ENCODE measurements at places on chromosomes 6 and 20.

DNA sequence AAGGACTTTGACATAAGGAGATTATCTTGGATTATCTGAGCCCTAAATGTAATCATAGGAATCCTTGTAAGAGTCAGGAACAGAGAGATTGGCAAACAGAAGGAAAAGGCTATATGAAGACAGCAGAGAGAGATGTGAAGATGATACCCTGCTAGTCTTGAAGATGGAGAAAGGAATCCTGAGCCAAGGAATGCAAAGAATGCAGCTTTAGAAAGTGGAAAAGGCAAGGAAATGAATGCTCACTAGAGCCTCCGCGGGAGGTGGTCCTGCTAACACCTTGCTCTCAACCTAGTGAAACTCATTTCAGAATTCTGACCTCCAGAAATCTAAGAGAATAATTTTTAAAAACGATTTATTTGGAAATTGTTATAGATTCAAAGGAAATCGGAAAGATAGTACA, 117.1 kb downstream of the TBXT start:
- no peak for DNase-seq

DNA sequence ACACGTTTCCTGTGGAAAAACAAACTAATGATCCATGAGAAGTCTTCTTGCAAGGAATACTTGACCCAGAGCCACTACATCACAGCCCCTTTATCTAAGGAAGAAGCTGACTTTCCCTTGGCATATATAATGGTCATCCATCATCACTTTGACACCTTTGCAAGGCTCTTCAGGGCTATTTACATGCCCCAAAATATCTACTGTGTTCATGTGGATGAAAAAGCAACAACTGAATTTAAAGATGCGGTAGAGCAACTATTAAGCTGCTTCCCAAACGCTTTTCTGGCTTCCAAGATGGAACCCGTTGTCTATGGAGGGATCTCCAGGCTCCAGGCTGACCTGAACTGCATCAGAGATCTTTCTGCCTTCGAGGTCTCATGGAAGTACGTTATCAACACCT, 35.4 kb downstream of the GCNT2 start:
- DNase-seq, result no peak

DNA sequence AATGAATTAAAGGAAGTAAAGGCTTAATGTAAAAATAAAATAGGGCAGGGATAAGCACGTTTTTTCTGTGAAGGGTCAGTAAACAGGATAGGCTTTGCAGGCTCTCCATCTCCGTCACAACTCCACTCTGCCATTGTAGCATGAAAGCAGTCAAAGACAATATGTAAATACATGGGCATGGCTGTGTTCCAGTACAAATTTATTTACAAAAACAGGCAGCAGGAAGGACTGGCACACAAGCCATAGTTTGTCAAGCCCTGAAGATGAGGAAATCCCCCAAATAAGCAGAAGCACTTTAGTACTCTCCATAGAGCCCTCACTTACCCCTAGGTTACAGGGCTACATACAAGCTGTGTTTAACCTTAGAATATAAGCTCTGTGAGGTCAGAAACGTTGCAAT, 8.9 kb upstream of the FBXO9 start:
- DNase-seq, result no peak

DNA sequence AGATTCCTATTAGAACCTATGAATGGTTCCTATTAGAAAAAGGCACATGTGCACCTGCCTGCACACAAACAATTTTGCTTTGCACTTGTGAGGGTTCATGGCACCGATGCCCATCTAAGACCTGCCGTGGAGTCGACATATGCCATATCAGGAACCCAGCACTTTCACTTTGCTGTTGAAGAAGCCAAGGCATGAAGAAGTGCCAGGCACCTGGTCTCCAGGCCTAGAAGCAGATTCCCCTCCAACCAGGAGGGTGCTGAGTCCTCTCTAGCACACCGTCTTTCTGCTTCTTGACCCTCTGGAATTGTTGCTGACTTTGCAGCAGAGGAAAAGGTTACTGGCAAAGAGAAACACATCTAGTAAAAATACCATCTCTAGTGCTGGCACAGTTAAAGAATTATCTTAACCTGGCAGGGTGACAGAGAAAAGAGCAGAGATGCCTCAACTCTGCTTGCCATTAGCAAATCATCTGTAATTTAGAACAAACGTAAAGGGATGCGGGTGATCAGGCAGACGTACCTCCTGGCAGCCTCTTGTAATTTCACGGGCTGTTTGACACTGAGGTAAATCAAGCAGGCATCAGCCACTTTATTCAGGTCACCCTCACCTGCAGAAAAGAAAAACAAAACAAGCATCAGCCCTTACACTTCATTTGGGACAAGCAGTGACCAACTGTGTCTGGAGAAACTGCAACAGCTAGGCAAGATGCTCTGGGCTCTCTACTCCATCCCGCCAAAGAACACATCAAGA, 37.2 kb downstream of the TTI1 start:
- no peak for DNase-seq

DNA sequence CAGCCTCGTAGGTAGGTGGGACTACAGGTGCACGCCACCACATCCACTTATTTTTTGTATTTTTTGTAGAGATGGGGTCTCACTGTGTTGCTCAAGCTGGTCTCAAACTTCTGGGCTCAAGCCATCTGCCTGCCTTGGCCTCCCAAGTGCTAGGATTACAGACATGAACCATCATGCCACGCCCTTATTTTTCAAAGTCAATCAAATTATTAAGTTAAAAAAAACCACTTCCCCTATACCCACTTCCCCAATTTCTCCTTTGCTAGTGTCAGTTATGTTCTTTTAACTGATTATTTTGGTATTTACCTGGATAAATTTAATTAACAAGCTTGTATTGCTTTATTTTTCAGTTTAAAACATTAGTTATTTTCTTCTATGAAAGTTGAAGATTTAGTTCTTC, 49.6 kb downstream of the RIOK1 start:
- peak; percentile 75 for DNase-seq

GRCh38 chr6:69880601-69881000, 14.2 kb downstream of the COL19A1 start:
- no peak for DNase-seq

- DNase-seq, result no peak
Measured at GRCh38 chr6:131948692-131949619, 2.2 kb downstream of the CCN2 start.

- no peak for DNase-seq
Measured at GRCh38 chr20:14883324-14883723, 545.9 kb upstream of the FLRT3 start.

GRCh38 chr6:24125980-24126379, at the start of gene NRSN1:
NRSN1 (plus strand) TSS chr6:24126215; CDS start chr6:24134328, 8,113 bp downstream.
- no peak for DNase-seq

- DNase-seq, result no peak
Measured at GRCh38 chr20:43953919-43954592, 39.4 kb downstream of the TOX2 start.

- DNase-seq, result peak; percentile 60
Measured at GRCh38 chr20:41339957-41340326, 679 bp upstream of the LPIN3 start.

DNA sequence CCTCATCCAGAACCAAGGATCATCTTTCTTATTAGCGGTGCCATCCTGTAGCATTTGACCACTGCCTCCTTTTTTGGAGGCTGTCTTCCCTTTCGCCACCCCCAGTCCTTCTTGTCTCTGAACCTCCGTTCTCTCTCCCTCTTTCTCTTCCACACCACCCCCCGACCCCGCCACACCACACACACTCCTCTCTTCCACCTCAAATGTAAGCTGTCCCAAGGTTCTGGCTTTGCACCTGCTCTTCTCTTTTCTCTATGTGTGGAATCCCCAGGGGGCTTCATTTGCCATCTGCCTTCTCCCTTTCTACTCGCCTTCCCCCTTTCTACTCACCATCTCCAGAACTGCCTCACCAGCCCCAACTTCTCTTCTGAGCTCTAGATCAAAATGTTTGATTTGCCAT, 111.3 kb upstream of the CDYL start:
- no peak for DNase-seq

DNA sequence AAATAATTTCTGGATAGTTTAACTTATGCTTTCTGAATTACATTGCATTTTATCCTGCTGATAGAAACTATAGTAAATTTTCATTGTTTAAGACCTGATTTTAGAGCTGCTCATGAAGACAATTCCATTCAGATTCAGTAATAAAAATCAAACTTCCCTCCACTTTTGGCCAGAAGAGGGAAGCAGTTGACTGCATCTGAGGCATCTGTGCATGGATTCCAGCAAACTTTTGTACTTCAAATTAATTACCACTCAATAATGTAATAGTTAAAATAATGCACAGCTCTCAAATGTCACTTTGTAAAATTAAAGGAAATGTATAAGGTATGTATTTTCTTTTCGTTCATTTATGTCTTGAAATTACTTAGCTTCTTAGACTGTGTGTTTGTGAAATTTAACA, 64.2 kb upstream of the SLC35B3 start:
- no peak for DNase-seq

- DNase-seq, result no peak
Measured at GRCh38 chr6:169451065-169451838, 197.6 kb upstream of the THBS2 start.

DNA sequence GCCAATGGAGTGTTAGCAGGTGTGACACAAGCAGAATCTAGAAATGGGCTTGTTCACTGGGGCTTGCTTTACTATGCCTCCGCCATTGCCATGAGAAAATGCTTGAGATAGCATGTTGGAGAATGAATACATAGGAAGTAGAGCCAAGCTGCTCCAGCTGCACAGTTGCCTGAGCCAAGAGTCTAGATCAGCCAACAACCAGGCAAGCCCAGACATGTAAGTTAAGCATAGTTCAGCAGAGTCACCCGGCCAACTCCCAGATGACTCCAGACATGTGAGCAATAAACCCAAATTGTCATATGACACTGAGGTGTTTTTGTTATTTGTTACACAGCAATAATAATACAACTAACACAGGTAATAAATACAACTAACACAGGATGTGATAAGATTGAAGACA, 167.9 kb downstream of the HAO1 start:
- DNase-seq, result no peak

GRCh38 chr6:49923826-49924225, 40.1 kb downstream of the DEFB114 start:
- no peak for DNase-seq

GRCh38 chr20:62760856-62761758, 35.2 kb upstream of the MRGBP start:
- DNase-seq, result no peak

GRCh38 chr20:45994761-45995493, 13.8 kb upstream of the MMP9 start:
- DNase-seq, result peak; percentile 60

- DNase-seq, result no peak
Measured at GRCh38 chr6:150273457-150274309, 95.1 kb upstream of the IYD start.

DNA sequence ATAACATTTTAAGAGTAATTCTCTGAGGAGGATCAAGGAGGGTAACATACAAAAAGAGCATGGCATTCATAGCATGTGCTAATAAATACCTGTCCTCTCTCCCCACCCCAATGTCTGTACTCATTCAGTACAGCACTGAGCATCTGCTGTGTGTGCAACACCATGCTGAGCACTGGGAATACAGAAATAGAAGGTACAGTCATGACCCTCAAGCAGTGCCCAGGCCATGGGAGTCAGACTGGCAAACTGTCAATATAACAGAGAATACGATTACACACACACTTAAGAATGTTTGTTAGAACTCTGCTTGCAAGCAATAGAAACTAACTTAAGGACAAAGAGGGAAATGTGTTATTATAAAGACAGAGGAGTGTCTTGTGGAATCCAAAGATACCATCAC, 24.7 kb upstream of the ZFAND3 start:
- no peak for DNase-seq

GRCh38 chr6:1867197-1867596, 257.5 kb downstream of the FOXC1 start:
- DNase-seq, result no peak

DNA sequence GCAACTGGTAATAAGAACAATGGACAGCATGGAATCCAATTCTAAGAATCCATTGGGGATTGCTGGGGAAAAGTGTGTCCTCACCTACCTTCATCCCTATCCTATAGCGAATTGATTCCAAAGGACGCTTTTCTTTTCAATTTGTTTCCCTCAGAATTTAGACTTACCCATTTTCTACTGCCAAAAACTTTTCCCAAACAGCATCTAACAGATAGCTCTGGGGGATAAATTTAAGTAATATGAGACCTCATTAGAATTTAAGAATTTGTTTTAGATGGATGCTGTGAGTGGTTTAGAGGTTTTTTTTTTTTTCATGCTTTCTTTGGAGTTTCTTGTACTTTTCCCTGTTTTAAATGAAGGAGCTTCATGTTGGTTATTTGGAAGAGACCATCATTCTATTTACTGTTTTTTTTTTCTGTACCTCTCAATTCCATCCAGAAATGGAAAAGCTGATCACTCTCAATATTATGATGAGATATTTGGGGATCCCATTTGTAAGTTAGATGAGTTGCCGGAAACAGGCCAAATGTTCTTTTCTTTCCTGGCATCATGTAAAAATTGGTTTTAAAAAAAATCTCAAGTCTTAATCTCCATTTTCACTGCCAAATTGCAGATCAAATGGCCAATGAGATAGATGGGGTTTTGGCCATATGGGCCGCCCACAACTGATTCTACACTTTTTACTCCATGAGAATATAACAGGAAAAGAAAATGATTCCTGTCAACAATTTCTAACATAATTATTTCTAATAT, 105.7 kb downstream of the BCAS1 start:
- DNase-seq, result no peak

- DNase-seq, result no peak
Measured at GRCh38 chr6:4844108-4844507, 67.9 kb downstream of the CDYL start.

DNA sequence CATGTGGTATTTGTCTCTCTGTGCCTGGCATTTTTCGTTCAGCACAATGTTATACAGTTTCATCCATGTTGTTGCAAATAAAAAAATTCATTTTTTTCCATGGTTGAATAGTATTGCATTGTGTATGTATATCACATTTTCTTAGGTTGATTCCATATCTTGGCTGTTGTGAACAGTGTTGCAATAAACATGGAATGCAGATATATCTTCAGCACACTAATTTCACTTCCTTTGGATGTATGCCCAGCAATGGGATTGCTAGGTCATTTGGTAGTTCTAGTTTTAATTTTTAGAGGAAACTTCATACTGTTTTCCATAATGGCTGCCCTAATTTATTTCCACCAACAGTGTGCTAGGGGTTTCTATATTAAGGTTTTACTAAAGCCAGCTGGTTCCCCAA, 52.6 kb downstream of the GFRAL start:
- DNase-seq, result no peak

GRCh38 chr20:9977629-9978028, 57.2 kb upstream of the ANKEF1 start:
- no peak for DNase-seq

- no peak for DNase-seq
Measured at GRCh38 chr6:121544691-121545090, 109.2 kb downstream of the GJA1 start.

- DNase-seq, result no peak
Measured at GRCh38 chr6:44143731-44144130, 14.9 kb upstream of the CAPN11 start.

GRCh38 chr6:101392586-101393230, 800 bp upstream of the GRIK2 start:
- DNase-seq, result no peak

- DNase-seq, result no peak
Measured at GRCh38 chr20:52230409-52230808, 38.8 kb upstream of the ZFP64 start.

- no peak for DNase-seq
Measured at GRCh38 chr20:58751979-58752378, 59.4 kb downstream of the NPEPL1 start.

- DNase-seq, result no peak
Measured at GRCh38 chr6:3347247-3347646, 88.5 kb downstream of the PSMG4 start.

GRCh38 chr20:62850333-62850974, 11.2 kb downstream of the TCFL5 start:
- DNase-seq, result no peak
